ENCODE measurements at places on chromosomes 1 and 21. TPM values are rescaled to one million over a fixed set of nuclear protein-coding genes. Genes with fewer than 3 reads are reported as not detected.

LENEP gene
- not detected for total RNA-seq

USP21 gene
- total RNA-seq: 27.6 TPM

CCDC30 gene
- total RNA-seq: 56.7 TPM

ANGPTL1 gene
- 76.2 TPM for total RNA-seq

DNA sequence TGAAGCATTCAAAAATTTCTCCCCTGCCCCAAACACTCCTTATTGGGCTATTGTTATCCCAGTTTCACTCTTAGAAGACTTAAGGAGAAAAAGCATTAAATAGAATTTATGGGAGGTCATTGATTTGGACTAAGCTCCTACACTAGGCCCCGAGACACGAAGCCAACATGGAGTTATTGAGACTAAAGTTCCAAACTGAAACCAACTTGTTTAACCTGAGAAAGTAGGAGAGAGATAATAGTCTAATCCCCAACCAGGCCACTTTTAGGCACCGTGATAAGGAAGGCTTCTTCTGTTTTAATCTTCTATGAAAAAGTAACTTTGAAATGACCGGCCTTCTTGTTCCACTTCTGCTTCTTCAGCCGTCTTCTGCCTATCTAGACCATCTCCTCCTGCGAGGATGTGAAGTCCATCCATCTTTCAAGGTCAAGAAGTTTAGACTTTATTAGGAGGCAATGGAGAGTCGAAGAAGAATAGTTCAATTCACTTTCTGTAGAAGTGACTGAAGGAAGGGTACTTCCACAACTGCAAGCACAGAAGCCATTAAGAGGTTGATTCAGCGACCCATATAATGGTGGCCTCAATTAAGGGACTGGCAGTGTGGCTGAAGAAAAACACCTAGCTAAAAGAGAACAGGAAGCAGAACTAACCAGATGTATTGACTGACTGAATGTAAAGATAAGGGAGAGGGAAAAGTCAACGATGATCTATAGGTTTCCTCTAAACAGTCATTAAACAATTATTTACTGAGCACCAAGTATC, 428.8 kb downstream of the SMYD3 start:
- no peak for DNase-seq

HSD3B1 gene
- total RNA-seq: not detected

BCL10 gene
- 13.6 TPM for total RNA-seq

GRCh38 chr1:228778466-228778865, 43.2 kb downstream of the RHOU start:
- no peak for DNase-seq

DNA sequence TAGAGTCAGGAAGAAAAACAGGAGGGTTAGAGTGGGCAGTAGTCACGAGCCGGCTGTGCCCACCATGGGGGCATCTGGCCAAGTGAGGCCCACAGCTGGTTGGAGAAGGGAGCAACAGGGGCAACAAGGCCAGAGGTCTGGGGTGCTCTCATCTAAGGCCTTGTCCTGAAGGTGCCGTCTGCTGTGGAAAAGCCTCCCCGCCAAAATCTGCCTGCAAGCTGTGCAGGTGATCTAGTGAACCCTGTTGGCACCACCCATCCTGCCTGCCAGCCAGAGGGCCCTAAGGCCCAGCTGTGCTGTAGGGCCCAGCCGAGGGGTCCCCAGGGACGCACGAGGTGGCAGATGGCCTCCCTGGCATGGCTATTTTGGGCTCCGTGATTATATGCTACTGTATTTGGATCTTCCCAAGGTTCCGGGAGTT, 51.3 kb downstream of the LGR6 start:
- DNase-seq: no peak

GRCh38 chr21:29320031-29320430, 21.3 kb downstream of the BACH1 start:
- DNase-seq: no peak

GRCh38 chr1:34984435-34984792, 733 bp downstream of the TMEM35B start:
- DNase-seq: no peak

GRCh38 chr1:93552741-93553455, 105.0 kb downstream of the FNBP1L start:
- DNase-seq: no peak

GRCh38 chr1:205358579-205358978, 1.9 kb upstream of the KLHDC8A start:
- no peak for DNase-seq

DNA sequence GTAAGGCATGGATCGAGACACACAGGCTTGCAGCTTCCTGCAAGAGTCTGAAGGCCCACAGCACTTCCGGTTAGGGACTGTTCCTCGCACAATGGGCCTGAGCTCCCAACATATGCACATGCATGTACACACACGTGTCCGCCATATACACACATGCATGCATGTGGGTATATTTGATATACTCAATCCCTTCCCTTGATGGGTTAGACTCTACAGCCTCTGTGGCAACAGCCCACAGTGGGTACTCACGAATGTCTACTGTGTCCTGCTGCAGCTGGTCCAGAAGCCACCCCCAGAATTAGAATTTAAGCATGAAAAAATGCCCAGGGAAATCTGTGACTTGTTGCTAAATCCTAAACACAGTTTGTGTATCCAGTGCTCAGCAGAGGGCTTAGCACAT, 9.9 kb downstream of the F3 start:
- DNase-seq: no peak

DNA sequence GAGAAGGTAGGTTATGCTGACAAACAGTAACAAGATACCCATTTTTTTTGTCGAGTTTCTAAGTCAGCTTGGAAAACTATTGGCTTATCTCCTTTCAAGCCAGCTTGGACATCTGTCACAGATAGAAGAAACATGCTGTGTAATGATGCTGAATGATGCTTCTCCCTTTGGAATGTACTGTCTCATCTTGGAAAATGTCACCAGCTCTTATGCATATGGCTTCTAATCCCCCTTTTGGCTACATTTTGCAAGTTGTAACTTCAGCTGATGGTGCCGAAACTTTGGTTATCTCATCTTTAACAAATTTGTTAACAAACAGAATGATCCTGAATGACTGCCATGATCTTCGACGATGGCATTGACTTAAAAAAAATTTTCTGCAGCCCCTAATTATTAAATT, 68.8 kb upstream of the ST6GALNAC3 start:
- no peak for DNase-seq

DNA sequence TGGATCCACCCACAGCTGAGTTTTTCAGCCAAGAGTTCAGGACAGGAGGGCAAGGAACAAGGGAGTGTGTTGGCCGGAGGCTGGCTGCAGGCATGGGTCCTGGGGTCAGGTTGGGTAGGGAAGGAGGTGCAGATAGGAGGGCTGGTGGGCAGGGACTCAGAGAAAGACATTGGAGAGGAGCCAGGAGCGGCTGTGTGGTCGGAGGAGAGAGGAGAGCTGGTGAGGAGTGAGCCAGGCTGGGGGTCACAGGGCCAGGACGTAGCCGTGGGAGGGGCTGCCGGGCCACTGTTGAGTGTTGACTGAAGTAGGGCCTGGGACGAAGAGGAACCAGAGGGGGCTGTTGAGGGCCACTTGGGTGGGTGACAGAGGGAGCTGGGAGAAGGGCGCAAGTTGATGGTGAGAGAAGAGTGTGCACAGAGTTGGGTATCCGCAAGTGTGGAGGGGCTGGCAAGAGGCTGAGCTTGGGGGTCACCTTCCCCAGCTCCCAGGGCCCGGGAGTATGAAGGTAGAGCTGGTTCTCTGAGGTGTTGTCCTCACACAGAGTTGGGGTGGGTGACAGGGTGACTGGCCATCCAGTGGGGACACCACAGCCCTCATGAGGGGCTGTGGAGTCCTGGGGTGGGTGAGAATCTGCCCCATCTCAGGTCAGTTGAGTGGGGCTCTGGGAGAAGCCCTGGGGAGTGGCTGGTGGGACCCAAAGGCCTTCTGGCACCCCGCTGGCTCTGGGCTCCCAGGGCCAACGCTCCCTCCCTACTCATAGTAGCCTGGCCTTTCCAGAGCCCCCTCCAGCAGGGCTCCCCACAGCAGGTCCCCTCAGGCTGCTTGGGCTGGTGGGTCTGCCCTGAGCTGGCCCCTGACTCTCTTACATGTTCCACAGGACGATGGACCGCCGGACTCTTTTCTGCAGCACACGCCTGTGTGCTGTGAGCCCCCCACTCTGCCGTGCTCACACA, 21.9 kb downstream of the PODN start:
- DNase-seq: no peak

FAM89A gene
- total RNA-seq: 27.0 TPM

DNA sequence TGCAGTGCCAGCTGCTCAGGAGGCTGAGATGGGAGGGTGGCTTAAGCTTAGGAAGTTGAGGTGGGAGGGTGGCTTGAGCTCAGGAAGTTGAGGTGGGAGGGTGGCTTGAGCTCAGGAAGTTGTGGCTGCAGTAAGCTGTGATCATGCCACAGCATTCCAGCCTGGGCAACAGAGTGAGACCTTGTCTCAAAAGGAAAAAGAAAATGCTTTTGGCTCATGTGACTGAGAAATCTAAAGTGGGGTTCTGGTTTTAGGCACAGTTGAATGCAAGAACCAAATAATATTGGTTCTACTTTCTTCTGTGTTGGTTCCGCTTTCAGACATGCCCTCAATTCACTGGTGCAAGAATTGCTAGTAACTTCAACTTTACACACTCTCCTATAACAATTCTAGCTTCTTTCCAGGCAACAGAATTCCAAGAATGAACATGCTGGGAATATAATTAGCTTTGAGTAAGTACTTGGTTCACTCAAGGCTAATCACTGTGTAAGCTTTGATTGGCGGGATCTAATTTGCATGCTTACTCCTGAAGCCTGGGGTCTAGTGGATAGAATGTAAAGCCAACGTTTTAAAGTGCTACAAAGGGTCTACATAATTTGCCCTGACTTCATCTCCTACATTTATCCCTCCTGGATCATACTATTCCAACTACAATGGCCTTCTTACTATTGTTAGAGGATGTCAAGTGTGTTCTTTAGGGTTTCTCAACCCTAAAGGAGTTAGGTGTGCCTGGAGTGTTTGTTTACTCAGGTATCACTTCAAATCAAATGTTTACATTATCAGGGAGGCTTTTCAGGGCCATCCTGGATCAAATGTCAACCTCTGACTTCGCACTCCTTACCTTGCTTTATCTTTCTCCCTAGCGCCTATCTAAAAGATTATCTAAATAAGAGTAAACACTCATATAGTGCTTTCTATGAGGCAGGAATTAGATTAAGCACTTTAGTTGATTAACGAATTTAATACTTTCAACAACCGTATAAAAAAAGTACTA, 115.1 kb downstream of the SLC16A1 start:
- peak; percentile 8 for DNase-seq

- DNase-seq: peak; percentile 89
These were observed 13.6 kb upstream of the FAM110D start for GRCh38 chr1:26145041-26145959.

GBP6 gene
- total RNA-seq: not detected

- peak; percentile 66 for DNase-seq
These were observed 135.9 kb downstream of the TM2D1 start for GRCh38 chr1:61588736-61589672.

GRCh38 chr1:37035014-37035691, 838 bp upstream of the GRIK3 start:
- no peak for DNase-seq

ACTL8 gene
- not detected for total RNA-seq

DDR2 gene
- 49.0 TPM for total RNA-seq

MAN1C1 gene
- total RNA-seq: 36.1 TPM

GRCh38 chr1:211928993-211929637, 98.6 kb upstream of the LPGAT1 start:
- peak; percentile 27 for DNase-seq

- DNase-seq: peak; percentile 48
These were observed 778 bp downstream of the EVI5 start for GRCh38 chr1:92784021-92784638.

- no peak for DNase-seq
These were observed 178.9 kb downstream of the MIS18A start for GRCh38 chr21:32099812-32100416.

DNA sequence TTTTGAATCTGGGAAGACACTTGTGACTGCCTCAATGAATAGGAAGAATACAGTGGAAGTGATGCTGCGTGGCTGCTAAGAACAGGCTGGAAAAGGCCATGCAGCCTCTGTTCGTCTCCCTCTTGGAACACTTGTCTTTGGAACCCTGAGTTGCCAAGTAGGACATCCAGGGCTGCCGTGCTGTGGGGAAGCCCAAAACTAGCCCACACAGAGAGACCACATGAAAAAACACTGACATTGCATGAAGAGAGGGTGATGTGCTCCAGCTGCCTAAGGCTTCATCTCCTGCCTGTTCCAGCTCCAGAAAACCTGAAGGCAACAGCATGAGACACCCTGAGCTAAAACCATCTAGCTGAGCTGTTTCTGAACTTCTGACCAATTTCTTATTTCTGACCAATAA, 61.1 kb upstream of the GNG4 start:
- no peak for DNase-seq

NR1I3 gene
- total RNA-seq: not detected

GRCh38 chr1:56202186-56202585, 377.2 kb downstream of the PLPP3 start:
- DNase-seq: peak; percentile 49

DENND4B gene
- 63.7 TPM for total RNA-seq

CYP4X1 gene
- total RNA-seq: 5.6 TPM

- no peak for DNase-seq
These were observed 21.1 kb downstream of the TTC39A start for GRCh38 chr1:51309291-51309690.

GRCh38 chr1:64944913-64945312, 21.4 kb downstream of the JAK1 start:
- no peak for DNase-seq

GRCh38 chr1:232776526-232777106, 28.6 kb upstream of the MAP10 start:
- DNase-seq: no peak

GRCh38 chr1:47758341-47759250, 238.6 kb downstream of the TRABD2B start:
- no peak for DNase-seq

DNA sequence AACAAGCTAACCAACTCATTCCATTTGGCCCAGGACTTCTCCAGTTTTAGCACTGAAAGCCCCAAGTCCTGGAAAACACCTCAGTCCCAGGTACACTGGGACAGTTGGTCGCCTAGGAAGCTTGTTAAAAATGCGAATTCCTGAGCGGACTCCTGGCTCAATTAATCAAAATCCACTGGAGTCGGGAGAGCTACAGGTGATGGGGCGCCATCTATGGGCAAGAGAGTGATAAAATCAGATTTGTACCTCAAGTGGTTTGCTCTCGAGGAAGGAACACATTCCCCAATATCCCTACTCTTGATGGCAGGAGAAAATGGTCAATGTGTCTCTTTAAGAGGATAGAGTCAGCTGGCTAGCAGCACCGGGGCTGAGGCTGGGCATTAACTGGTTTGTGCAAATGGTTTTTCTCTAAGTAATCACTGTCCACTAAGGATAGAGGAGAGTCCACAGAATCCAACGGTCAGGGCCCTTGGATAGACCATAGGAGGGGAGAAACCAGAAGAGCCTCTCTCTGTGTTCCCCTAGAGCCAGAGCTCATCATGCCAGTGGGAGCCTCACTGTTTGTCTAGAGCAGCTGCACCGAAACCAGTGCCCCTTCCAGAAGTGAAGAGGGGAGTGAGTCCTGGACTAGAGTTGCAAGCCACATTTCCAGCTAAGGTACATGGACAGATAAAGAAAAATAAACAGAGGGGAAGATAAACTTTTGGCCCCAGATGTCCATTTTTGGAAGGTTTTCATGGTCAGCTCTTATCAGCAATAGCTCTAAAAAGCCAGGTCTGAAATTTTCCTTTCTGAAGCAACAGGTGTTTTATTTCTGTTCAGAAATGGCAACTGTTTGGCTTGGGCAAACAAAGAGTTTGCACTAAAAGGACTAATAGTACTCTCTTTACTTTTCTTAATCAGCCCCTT, 148.5 kb downstream of the TENT5C start:
- DNase-seq: peak; percentile 77

MFAP2 gene
- total RNA-seq: 6.0 TPM

ANGPTL3 gene
- total RNA-seq: not detected

- no peak for DNase-seq
These were observed 118.0 kb upstream of the PAXBP1 start for GRCh38 chr21:32889596-32889995.

CYP4A22 gene
- total RNA-seq: not detected

Data from thyroid gland (tissue), 4 donors.